ENCODE measurements at places on chromosomes 5 and 9.
A peak's percentile ranks its signal among the peaks of the same experiment; 100 is the strongest.

DNA sequence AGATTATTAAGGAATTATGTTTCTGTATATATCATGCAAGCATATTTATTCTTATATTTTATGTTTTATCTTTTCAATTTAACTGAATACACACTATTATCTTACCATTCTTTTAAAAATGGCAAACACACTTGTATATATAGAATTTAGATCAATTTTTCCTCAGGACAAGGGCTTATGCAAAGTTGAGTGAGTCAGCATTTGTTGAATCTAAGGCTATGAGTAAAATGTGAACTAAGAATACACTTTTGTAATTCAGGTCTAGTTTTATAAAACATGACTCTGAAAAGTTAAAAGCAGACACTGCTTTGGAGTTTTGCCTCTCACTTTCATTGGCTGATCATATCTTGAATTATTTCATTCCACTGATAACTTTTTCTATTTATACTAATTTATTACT lies 127.8 kb downstream of the FOCAD start:
- no peak for DNase-seq

GRCh38 chr5:151178777-151179488 lies 21.4 kb upstream of the ANXA6 start:
- no peak for DNase-seq

- peak; percentile 13 for DNase-seq
Measured at GRCh38 chr5:167207081-167207480, 1084.4 kb upstream of the WWC1 start.

- no peak for DNase-seq
Measured at GRCh38 chr5:59565551-59565950, 328.0 kb downstream of the PDE4D start.

GRCh38 chr5:133205204-133205603 lies 153.4 kb downstream of the HSPA4 start:
- peak; percentile 27 for DNase-seq
